ENCODE measurements at places on chromosomes 7 and 10.

GRCh38 chr10:119480667-119481066 is 61.9 kb downstream of the RGS10 start:
- DNase-seq, result no peak

DNA sequence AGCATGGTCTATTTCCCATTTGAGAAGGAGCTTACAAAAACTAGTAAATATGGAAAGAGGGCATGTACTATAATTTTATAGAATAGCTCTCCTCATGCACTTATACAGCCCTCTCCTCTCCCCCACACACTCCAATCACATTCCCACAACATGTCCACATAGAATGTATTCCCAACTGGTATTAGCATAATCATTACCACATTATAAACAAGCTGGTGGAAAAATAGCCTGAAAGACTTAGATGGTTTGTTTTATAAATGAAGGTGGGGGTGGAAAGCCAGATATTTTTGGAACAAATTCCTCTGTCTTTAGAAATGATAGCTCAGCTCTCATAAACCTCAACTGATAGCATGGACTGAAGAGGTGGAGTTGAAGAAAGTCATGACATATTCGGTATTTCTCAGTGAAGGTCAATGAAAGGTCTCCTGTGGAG is 410.1 kb downstream of the SUGCT start:
- DNase-seq, result no peak

DNA sequence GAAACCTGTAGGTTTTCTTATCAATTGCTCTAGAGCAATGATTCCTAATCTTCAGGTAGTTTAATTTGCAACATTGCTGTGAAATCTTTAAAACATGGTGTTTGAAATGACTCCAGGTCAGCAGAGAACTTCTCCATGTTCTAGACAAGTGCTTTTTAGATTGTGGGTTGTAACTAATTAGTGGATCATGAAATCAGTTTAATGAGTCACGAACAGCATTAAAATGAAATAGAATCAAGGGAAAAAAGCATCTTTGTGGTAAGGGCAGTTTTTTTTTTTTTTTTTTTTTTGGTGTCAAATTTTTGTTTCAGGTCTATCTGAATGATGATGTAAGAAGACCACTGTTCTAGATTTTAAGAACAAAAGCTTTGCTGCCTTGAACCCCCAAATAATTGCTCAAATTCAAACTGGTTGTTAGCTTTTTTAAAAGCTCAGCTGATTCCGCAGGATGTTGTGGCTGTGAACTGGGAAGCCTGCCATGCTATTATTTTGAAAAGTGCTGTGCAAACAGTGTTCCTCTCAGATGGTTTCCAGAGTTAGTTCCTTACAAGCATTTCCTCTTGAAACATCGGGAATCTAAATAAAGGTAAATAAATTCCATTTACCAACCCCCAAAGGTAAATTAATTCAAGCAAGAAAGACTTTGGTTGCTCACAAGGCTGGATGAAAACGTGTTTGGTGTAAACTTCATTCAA is 13.1 kb upstream of the PDK4 start:
- DNase-seq, result peak; percentile 64

DNA sequence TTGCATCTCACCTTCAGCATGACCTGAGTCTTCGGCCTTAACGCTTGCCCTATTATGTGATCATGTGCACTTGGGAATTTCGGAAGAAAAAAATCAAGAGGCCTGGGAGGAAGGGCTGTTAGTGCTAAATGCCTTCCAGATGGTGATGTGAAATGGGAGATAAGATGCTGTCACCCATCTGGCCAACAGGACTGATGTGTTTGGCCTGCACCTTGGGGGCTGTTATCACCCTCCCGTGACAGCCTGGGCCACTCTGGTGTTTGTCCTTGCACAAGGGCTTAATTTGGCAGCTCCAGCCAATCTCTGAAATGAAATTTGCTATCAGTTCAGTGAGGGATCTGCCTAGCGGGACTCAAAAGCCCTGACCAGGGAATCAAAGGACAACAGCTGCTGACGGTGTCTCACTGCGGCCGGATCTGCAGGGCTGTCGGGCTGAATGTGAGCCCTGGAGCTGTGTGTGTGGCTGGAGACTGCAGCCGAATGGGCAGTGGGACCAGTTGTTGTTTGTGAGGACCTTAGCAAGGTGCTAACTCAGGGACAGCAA is 131.4 kb upstream of the BTBD16 start:
- no peak for DNase-seq

DNA sequence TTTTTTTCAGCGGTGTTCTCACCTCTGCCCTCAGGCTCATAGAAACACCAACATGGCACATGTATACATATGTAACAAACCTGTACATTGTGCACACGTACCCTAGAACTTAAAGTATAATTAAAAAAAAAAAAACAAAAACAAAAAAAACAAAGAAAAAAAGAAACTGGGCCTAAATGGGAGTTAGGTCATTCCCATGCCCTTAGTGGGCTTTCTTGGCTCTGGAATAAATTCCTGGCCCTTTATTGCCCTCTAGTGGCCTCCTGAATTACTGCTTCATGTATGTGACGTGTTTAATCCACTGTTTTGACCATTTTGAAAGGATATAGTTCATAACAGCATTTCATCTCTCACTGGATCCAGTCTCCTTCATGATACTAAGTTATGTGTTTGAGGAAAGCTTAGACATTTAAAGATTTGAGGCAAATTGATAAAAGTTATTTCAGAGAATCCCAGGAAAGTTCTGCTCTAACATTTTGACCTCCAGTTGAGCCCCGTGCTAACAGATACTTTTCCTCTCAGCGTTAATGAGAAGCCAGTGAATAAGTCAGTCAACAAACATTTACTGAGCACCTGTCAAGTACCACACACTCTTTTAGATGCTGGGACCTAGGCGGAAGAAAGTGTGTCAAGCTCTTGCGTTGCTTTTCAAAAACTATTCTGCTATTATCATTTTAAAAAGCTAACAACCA is 54.7 kb upstream of the SYPL1 start:
- no peak for DNase-seq

All from left lobe of liver (tissue), 2 donors.